GM04503 (cell line): ENCODE measurements at places on chromosomes 16 and 17.

- no peak for DNase-seq
Measured at GRCh38 chr16:72094266-72094610, 591 bp downstream of the DHX38 start.

DNA sequence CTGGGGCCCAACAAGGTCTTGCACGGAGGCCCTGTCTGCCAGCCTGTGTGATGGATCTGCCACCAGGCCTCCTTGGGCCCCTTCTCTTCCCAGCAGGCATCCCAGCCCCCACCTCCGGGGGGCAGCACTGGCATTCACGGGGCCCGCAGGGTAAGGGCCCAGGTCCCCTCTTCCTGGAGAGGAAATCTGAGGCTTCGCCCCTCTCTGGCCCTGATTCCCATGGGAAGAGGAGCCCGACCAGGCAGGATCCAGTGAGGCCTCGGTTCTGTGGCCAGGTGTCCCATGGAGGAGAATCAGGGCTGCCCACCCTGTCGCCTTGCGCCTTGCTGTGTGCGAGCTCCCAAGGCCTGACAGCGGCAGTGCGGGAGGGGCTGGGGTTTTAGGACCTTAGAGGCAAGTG lies 48.4 kb downstream of the PDPK1 start:
- DNase-seq, result no peak

GRCh38 chr17:61126473-61127249 lies 273.0 kb upstream of the TBX2 start:
- DNase-seq, result no peak

DNA sequence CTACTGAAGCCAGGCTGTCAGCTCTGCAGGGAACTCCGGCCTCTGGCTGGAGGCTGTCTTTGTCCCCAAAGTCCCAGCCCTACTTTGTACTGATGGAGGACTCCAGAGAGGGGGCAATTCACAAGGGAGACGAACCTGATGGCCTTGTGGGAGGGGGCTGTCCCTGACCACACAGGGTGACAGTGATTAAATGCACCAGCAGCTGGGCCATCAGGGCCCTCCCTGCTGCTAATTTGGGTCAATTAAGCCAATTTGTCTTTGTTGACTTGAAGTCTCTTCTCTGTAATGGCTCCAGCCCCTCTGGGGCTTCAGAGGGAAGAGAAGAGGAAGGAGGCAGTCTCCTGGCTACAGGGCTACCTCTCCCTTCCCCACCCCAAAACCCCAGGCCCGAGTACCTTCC lies 22.0 kb downstream of the TMEM132E start:
- no peak for DNase-seq

- DNase-seq, result no peak
Measured at GRCh38 chr16:71264299-71264698, 24.9 kb downstream of the CMTR2 start.

GRCh38 chr17:1931844-1932579 lies 93.1 kb downstream of the RTN4RL1 start:
- no peak for DNase-seq

DNA sequence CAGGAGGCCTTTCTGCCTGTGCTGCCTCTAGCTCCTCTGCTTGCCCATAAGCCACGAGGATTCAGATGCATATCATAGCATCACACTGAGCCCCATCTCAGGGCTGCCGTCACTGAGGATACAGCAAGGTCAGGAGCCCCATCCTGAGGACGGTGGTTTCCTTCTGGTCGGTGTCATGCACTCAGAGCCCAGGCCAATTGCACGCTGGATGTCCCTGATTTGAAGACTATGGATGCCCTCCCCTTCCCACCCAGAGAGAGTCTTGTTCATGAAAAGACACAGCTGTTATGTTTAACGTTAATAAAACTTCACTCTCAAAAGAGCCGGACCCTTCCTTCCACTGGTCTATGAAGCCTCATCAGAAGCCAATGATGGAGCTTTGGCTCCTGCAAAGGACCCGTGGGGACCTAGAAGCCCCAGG lies 19.9 kb downstream of the COTL1 start:
- DNase-seq, result no peak

- DNase-seq, result no peak
Measured at GRCh38 chr16:839643-840408, 39.3 kb upstream of the GNG13 start.

DNA sequence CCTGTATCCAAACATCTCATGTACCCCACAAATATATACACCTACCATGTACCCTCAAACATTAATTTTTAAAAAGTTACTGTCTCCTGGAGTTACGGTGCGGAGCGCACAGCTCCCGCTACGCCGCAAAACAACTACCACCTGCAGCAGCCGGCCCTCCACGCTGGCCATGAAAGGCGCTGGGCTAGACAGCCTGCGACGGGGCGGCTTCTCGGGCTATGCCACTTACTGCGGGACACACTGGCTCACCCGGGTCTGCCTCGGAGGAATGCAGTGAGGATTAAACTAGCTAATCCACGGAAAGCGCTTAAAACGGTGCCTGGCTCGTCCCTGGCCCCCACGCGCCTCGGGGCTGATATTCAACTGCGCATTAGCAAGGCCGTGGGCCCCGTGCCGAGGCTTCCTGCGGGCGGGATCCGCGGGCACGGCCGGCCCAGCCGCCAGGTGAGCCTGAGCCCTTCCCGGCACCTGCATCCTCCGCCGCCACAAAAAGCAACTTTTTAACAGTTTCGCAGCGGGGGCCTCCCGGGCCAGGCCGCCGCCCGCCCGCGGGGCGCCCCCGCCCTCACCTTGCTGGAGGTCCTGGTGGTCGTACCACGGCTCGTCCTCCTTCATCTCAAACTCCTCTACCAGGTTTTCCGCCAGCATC lies 633 bp downstream of the CDR2 start:
- no peak for DNase-seq

DNA sequence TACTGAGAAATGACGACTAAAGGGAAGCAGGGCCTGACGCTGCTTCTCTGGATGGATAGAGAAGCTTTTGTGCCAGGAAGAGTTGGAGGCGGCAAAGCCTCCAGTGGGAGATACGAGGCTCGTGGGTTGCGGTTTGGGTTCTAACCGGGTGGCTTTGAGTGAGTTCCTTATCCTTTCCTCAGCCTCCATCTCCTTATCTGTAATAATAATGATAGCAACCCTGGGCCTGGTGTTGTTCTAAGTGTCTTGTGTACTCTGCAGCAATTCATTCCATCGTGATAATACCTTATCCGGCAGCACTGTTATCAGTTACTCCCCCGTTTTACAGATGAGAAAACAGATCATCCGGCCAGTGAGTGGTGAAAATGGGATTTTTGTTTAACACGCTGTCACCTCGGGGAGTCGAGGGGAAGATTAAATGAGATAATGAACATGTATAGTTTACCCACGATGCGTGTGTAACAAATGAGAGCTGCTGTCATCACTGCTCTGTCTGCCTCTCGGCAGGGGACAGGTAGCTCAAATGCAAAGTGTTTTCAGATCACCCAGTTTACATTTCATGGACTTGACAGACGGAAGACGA lies 52.0 kb upstream of the LHX1 start:
- DNase-seq, result no peak

- no peak for DNase-seq
Measured at GRCh38 chr16:79278506-79278905, 322.0 kb downstream of the MAF start.

DNA sequence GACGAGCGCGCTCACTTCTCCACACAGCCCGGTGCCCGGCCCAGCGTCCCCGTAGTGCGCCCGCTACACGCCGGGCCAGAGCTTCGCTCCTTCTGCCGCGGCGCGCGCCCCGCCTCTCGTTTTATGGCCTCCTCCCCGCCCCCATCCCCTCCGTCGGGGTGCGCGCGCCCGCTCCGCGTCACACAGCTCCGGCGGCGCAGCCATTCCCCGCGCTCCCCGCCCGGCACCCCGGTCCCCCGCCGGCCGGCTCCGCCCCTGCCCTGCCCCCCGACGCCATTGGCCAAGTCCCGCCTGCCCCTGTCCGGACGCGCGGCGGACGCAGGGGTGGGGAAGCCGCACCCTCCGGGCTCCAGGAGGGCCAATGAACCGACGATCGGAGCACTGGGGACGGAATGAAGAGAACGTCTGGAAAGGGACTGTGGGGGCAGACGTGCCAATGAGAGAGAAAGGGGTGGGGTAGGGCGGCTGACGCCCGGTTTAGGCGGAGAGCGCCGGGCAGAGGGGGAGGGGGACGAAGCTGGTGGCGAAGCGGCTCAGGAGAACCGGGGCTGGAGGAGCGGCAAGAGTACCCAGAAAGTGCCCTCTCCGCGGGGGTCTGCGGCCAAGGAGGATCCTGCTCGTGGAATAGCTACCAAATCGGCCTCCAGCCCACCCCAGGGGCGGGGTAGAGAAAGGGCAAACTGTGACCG lies at the start of gene TOB1:
TSS of gene TOB1 (minus strand) at position 94 of the 689 bp plus-strand sequence. CDS start 2,337 bp downstream, outside the sequence.
- DNase-seq, result peak; percentile 84

DNA sequence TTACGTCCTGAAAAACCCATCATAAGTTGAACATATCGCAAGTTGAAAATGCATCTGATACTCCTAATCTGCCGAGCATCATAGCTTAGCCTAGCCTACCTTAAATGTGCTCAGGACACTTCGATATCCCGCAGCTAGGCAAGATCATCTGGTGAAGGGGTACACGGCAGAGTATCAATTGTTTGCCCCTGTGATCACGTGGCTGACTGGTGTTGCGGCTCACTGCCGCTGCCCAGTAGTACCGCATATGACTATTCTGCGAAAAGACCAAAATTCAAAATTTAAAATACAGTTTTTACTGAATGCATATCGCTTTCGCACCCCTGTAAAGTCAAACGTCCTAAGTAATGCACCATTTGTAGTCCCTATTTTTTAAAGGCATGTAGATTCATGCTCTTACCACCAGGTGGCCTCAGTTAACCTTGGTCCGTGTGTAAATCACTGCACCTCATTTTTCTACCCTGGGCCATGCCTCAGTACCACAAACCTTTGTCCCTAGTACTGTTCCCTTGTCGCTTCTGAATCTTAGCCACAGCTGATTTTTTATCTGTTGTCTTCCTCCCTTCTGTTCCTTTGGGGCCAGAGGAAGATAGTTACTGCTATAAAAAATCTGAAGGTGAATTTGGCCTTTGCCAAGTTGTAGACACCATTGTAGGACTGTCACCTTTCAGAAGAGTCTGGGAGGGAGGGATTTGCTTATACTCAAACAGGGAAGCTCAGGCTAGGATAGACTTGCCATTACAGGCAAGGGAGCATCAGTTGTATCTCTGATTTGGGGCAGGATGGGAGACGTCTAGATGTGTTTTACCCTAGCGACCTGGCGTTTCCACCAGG lies 34.4 kb downstream of the WWP2 start:
- no peak for DNase-seq

- peak; percentile 79 for DNase-seq
Measured at GRCh38 chr17:51035431-51035830, 85.2 kb downstream of the SPAG9 start.

DNA sequence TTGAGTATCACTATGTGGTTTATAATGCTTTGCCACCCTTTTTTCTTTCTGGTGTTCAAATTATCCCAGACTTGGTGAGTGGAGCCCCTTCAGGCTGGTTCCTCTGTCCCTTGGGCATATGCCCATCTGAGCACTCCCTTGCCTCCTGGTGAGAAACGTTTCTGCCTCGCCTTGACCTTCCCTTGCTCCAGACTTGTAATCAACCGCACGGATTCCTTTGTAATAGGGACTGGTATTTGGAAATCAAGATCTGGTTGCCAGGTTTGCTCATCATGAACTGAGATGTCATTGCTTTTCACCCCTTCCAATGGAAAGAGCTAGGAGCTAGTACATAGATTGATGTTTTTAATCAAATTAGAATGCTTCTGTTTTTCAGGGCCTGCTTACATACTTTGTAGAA lies 43.7 kb downstream of the SEC14L1 start:
- peak; percentile 17 for DNase-seq

- DNase-seq, result no peak
Measured at GRCh38 chr17:80907281-80907680, 84.4 kb upstream of the CHMP6 start.

GRCh38 chr17:58920773-58921172 lies 165.1 kb downstream of the PPM1E start:
- DNase-seq, result no peak

DNA sequence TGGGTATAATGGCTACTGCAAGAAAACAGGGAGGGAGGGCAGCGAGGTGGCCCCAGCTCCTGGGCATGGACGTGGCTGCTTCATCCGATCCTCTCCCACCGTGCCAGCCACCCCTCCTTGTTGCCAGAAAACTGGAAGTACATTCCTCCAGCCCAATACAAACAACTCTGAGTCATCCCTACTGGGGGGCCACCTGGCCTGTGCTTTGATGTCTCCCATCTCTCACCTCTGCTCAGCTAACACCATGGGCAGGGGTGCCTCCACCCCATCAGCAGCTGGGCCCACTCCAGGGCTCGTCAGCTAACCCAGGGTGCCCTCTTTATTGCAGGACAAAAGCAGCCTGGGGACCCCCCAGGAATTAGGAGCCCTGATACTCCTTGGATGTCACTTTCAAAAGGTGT lies 2.0 kb downstream of the RHBDF2 start:
- no peak for DNase-seq

DNA sequence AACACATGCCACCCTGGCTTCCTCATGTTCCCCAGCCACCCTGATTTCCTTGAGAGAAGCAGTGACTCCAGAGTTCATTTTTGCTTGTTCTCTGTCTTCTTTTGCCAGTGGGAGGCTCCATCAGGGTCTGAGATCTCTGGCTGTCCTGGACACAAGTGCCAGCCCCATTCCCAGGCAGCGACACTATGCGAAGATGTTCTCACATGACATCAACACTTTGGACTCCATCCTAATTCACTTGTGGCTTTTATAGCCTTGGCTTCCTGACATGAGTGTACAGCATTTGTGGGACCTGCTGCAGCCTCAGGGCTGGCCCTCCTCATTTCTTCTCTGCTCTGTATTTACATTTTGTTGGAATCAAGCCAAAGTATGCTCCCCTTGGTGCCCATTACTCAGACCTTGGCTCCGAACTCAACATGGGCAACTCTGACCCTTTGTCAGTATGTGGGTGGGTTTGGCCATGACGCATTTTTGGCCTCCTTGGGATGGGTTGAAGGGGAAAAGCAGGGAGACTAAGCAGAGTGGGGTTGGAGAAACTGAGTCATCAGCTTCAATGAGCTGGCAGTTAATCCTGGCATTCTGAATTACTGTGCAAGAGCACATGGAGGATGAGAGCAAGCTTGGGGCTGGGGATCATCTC lies 119.0 kb upstream of the EEF2KMT start:
- DNase-seq, result no peak

GRCh38 chr17:74250324-74250995 lies 23.6 kb upstream of the DNAI2 start:
- no peak for DNase-seq

DNA sequence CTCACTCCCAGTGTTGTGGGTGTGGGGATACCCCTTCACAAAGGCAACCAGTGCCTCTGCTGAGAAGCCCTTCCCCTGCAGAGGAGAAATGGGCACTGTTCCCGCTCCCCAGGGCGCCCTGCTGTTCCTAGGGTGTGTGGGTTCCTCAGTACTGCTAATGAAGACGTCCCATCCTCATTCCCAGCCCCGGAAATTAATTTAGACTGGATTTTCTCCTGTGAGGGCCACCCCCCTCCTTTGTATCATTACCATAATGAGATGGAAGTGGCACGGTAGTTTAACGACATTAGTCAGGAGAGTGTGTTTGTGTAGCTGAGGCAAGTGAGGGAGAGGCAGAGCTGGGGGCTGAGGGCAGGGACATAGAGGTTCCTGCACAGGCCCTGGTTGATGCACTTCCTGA lies 53.2 kb downstream of the PIPOX start:
- DNase-seq, result no peak

GRCh38 chr16:54585998-54586340 lies 299.4 kb upstream of the IRX3 start:
- DNase-seq, result no peak
